ENCODE measurements at places on chromosomes 6 and 20. TPM values are rescaled to one million over a fixed set of nuclear protein-coding genes. Genes with fewer than 3 reads are reported as not detected.

DNA sequence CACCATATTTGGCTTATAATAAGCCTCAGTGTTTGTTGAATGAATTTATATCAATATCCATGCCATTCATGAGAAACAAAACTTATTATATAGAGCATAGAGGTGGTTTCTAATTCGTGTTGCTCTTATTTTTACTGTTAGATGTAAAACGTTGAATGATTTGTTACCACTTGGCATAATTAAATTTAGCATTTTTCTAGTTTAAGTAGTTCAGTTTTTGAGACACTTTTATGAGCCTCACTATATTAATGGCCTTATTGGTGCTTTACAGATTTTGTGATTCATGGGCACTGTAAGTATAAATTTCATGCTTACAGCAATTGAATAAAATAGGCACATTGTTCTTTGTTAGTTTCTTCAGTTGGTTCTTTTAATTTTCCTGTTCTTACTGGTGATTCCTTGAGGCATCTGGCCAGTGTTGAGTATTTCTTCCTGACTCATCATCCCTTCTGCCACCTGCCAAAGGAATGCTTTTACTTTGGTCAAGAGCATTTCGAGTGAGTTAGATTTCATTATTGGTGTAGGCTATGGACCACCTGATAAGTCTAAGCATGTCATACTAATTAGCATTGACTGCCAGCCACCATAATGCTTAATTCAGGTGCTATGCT lies 34.8 kb downstream of the CDKAL1 start:
- H3K36me3 ChIP-seq: no peaks in the 10 kb centered on the region
- H3K4me3 ChIP-seq: no peak overlapping the region
- no peaks in the 10 kb centered on the region for H3K27me3 ChIP-seq
- DNase-seq: no peak
- H3K27ac ChIP-seq: no peak overlapping the region
- no peaks in the 10 kb centered on the region for H3K4me1 ChIP-seq

DNA sequence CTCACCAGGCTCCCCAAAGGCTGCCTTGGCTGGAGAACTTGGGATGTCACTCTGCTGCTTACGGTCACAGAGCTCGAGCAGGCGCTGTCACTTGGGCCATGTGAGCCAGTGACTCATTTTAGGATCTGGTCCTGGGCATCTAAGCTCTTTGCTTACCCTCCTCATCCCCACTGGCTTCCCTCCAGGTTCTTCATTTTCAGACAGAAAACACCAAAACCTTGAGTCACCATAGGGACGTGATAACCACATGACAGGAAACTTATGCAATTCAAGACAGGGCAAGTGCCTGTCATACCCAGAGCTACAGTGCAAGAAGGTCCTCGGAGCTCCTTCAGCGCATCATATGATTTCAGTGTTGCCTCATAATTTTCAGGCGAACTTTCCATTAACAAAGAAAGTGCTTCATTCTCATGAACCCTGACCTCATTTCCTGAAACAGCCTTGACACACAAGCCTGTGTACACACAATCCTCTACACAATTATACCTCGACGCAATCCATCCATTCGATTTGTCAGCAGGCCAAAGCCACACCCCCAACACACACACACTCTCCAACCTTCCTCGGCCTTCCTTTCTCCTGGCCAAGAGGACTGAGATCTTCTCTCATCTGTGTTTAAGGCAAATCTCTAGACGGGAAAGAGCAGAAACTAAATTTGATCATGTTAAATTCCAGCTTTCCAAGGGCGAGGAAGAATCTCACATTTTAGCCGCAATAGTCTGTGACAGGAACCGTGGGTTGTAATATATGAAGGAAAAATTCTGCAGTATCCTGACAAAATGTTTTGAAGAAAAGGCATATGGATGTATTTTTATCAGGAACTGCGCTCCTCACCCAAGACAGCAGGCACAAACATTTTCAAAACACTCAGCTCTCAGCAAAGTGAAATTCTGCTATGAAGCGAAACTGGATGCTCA lies 25.3 kb downstream of the TBC1D7 start:
- H3K4me1 ChIP-seq: peaks cover 8% of the 10 kb centered on the region
- H3K4me3 ChIP-seq: no peak overlapping the region
- peaks cover 64% of the 10 kb centered on the region for H3K36me3 ChIP-seq
- no peaks in the 10 kb centered on the region for H3K27me3 ChIP-seq
- peak; percentile 65 for DNase-seq
- H3K27ac ChIP-seq: peak overlapping the region; percentile 48

DNA sequence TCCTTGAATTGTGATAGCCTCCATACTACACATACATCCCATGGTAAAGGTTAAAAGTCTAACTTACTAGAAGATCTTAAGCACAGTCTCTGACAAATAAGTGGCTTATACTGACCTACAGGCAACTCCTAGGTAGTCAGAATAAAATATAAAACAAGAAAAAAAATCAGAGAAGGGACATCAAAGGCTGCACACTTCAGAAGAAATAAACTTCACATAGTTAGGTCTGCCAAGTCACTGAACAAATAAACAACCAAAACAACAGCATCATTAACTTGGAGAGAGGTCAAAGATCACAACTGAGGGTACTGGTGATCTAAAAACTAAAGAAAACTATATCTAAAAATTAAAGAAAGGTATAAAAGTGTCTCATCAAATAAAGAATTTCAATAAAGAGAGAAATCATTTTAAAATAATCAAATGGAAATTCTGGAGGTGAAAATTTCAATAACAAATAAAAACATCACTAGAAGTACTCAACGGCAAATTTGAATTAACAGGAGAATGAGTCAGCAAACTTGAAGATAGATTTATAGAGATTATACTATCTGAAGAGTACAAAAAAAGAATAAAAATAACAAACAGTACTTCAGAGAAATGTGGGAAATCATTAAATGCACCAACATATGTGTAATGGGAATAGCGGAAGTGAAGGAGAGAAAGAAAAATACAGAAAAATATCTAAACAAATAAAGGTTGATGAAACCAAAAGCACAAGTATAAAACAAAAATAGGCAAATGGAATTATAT lies 88.0 kb upstream of the UST start:
- no peaks in the 10 kb centered on the region for H3K4me1 ChIP-seq
- DNase-seq: no peak
- H3K36me3 ChIP-seq: no peaks in the 10 kb centered on the region
- no peak overlapping the region for H3K4me3 ChIP-seq
- H3K27ac ChIP-seq: no peak overlapping the region

The CALHM6 gene
- 7.8 TPM for polyA plus RNA-seq

DNA sequence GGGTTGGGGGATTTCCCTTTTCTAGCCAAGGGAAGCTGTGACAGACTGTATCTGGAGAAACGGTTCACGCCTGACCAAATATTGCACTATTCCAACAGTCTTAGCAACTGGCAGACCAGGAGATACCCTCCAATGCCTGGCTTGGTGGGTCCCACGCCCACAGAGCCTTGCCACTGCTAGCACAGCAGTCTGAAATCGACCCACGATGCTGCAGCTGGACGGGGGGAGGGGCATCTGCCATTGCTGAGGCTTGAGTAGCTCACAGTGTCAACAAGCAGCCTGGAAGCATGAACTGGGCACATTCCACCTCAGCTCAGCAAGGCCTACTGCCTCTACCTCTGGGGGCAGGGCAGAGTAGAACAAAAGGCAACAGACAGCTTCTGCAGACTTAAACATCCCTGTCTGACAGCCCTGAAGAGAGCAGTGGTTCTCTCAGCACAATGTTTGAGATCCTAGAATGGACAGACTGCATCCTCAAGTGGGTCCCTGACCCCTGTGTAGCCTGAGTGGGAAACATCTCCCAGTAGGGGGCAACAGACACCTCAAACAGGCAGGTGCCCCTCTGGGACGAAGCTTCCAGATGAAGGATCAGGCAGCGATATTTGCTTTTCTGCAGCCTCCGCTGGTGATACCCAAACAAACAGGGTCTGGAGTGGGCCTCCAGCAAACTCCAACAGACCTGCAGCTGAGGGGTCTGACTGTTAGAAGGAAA lies 89.9 kb upstream of the ECI2 start:
- no peaks in the 10 kb centered on the region for H3K27me3 ChIP-seq
- H3K4me3 ChIP-seq: no peak overlapping the region
- peak; percentile 14 for DNase-seq
- no peaks in the 10 kb centered on the region for H3K36me3 ChIP-seq
- peaks cover 15% of the 10 kb centered on the region for H3K4me1 ChIP-seq
- H3K27ac ChIP-seq: no peak overlapping the region

- H3K4me1 ChIP-seq: peaks cover 24% of the 10 kb centered on the region
- no peak overlapping the region for H3K4me3 ChIP-seq
Observed at GRCh38 chr6:37062424-37062823, 57.0 kb downstream of the FGD2 start.

GRCh38 chr6:3350252-3350796 lies 91.6 kb downstream of the PSMG4 start:
- DNase-seq: no peak
- H3K27ac ChIP-seq: no peak overlapping the region
- H3K4me3 ChIP-seq: no peak overlapping the region

The GNRH2 gene
- 1.2 TPM for polyA plus RNA-seq

- peak; percentile 74 for DNase-seq
- no peaks in the 10 kb centered on the region for H3K27me3 ChIP-seq
- no peak overlapping the region for H3K27ac ChIP-seq
- peaks cover 10% of the 10 kb centered on the region for H3K4me1 ChIP-seq
- H3K36me3 ChIP-seq: no peaks in the 10 kb centered on the region
Observed at GRCh38 chr6:25944688-25945574, 14.4 kb upstream of the SLC17A2 start.

DNA sequence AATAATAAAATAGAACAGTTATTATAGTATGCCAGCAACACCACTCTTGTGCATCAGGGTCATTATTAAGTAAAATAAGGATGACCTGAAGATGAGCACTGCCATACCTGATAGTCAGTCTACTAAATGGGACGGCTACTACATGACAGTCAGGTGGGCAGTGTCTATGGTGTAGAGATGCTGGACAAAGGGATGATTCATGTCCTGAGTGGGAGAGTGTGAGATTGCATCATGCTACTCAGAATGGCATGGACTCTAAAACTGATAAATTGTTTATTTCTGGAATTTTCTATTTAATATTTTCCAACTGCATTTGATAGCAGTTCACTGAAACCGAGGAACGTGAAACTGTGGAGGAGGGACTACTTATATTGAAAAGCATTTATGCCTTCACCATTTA lies 38.8 kb downstream of the SNX9 start:
- no peaks in the 10 kb centered on the region for H3K4me1 ChIP-seq
- no peaks in the 10 kb centered on the region for H3K27me3 ChIP-seq
- DNase-seq: no peak
- H3K4me3 ChIP-seq: no peak overlapping the region
- no peak overlapping the region for H3K27ac ChIP-seq

- DNase-seq: no peak
- no peaks in the 10 kb centered on the region for H3K27me3 ChIP-seq
- H3K36me3 ChIP-seq: peaks cover 13% of the 10 kb centered on the region
- no peak overlapping the region for H3K4me3 ChIP-seq
- no peak overlapping the region for H3K27ac ChIP-seq
Observed at GRCh38 chr20:25256226-25256859, 8.5 kb downstream of the PYGB start.

DNA sequence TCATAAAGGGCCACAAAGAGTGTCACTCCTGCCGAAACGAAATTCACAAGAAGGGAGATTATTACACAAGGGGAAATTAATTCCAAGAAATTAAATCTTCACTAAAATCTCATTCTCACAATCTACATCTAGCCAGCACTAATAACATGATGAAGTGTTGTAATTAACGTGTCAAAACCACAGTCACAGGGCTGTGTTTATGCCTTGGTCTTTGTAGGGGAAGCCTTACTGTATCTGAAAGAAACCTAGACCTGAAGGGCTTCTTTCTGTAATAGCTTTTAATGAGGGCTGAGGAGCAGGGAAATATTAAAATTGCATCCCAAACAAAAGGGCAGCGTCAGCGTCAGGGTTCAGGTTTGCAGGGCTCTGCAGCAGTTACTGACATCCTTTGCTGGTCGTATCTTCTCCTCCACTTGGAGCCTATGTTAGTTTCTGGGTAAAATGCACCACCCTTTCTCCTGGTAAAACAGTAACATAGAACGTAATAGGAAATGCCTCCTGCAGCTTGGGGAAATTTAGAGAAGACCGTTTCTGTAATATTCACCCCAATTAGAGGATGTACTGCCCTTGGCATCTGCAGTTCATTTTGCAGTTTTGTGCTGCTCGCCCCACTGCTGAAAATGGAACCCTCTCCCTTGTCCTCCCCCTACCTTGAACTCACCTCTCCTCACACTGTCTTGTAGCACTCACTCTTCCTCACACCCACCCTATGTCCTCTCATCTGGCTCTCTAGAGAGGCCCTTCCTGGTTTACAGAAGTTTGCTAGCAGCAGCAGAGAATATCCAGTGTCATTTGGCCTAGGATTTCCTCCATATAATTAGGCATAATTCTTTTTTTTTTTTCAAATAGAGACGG lies 109.0 kb upstream of the TRAF3IP2 start:
- H3K27ac ChIP-seq: no peak overlapping the region
- no peak for DNase-seq
- H3K27me3 ChIP-seq: no peaks in the 10 kb centered on the region
- no peak overlapping the region for H3K4me3 ChIP-seq
- H3K4me1 ChIP-seq: peaks cover 4% of the 10 kb centered on the region
- peaks cover 14% of the 10 kb centered on the region for H3K36me3 ChIP-seq

The EXOC2 gene
- polyA plus RNA-seq: 16.2 TPM

The TMC2 gene
- 0.45 TPM for polyA plus RNA-seq

The ATXN1 gene
- 13.6 TPM for polyA plus RNA-seq

- no peak overlapping the region for H3K4me3 ChIP-seq
- H3K27me3 ChIP-seq: no peaks in the 10 kb centered on the region
- DNase-seq: peak; percentile 33
Observed at GRCh38 chr6:75893058-75893775, 144.2 kb downstream of the MYO6 start.

The PCED1A gene
- polyA plus RNA-seq: 43.4 TPM

DNA sequence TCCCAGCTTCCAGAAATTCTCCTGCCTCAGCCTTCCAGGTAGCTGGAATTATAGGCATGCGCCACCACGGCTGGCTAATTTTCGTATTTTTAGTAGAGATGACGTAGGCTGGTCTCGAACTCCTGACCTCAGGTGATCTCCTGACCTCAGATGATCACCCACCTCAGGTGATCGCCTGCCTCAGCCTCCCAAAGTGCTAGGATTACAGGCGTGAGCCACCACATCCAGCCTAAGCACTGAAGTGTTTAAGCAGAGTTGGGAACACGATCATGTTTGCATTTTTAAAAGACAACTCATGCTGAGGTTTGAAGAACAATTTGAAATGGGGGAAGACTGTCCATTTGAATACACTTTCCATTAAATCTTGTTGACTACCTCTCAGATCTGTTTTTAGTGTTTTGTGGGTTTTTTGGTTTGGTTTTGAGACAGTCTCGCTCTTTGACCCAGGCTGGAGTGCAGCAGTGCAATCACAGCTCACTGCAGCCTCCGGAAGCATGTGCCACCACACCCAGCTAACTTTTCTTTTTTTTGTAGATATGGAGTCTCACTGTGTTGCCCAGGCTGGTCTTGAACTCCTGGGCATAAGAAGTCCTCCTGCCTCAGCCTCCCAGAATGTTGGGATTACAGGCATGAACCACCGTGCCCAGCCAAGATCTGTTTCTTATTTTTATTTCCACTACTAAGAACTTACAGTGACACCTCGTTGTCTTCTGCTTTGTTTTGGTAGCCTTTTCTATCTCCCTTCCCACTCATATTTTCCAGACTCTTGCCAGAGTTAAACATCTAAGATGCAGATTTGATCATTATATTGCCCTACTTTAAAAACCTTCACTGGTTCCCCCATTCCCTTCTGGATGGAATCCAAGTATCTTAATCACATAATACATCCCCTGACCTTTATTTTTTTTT lies 5.5 kb downstream of the CASP8AP2 start:
- peaks cover 18% of the 10 kb centered on the region for H3K36me3 ChIP-seq
- H3K4me1 ChIP-seq: no peaks in the 10 kb centered on the region
- no peaks in the 10 kb centered on the region for H3K27me3 ChIP-seq
- no peak overlapping the region for H3K4me3 ChIP-seq
- H3K27ac ChIP-seq: no peak overlapping the region

The FAM209B gene
- 0.19 TPM for polyA plus RNA-seq

The SLC22A7 gene
- 1.2 TPM for polyA plus RNA-seq

All from large intestine (tissue), 12 donors.